SJCRH30 (cell line): ENCODE measurements at places on chromosomes 12 and 14. TPM values are rescaled to one million over a fixed set of nuclear protein-coding genes. Genes with fewer than 3 reads are reported as not detected.
A peak's percentile ranks its signal among the peaks of the same experiment; 100 is the strongest.

Gene PYGL
- total RNA-seq: 5.0 and 5.2 TPM in 2 replicates

Gene ZNF84
- total RNA-seq: 25.3 and 32.6 TPM in 2 replicates

Gene HPD
- total RNA-seq: not detected in 2 replicates

Gene PRIM1
- 47.3 and 52.3 TPM in 2 replicates for total RNA-seq

DNA sequence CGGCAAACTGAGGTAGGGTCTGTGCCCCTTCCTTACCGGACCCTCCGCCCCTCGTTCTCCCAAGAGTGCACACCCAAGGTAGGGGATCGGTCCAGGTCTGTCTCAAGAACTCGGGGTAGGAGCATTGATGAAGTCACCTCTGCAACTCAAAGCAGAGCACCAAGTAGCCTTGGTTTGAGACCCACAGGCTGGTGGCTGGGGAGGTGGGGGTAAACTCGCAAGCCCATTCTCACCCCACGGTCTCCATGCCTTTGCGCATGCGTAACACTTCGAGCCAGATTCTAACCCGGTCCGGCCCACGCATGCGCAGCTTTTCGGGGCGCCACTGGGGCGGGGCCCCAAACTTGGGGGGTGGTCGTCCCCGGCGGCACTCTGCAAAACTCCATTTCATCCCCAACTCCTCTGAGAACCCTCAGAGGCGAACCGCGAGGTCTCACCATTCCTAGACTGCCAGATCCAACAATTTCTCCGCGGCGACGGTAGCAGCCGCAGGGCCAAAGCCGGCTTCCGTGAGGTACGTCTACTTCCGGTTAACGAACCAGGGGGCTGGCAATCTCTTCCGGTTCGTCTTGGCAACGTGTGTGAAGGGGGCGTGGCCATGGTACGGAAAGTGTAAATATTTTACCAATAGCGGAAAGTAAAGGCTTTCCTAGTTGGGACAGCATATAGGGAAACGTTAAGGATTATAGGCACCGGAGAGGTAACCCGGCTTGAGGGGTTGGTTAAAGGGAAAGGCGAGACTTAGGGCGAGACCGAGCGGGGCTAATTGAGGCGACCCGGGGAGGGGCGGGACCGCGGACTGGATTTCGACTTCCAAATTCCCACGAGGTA is at the start of gene MCRS1:
MCRS1 (minus strand) TSS at position 532 of the 831 bp plus-strand sequence. CDS start 1,411 bp downstream, outside the sequence.
- DNase-seq: peak; percentile 97
- H3K4me3 ChIP-seq: peak within 1 kb of the TSS; percentile 99
- H3K4me1 ChIP-seq: no peaks in the 10 kb centered on the region
- peak within 1 kb of the TSS; percentile 97 for H3K27ac ChIP-seq
- no peaks in the 10 kb centered on the region for H3K27me3 ChIP-seq
- H3K36me3 ChIP-seq: peaks cover 3% of the 10 kb centered on the region

DNA sequence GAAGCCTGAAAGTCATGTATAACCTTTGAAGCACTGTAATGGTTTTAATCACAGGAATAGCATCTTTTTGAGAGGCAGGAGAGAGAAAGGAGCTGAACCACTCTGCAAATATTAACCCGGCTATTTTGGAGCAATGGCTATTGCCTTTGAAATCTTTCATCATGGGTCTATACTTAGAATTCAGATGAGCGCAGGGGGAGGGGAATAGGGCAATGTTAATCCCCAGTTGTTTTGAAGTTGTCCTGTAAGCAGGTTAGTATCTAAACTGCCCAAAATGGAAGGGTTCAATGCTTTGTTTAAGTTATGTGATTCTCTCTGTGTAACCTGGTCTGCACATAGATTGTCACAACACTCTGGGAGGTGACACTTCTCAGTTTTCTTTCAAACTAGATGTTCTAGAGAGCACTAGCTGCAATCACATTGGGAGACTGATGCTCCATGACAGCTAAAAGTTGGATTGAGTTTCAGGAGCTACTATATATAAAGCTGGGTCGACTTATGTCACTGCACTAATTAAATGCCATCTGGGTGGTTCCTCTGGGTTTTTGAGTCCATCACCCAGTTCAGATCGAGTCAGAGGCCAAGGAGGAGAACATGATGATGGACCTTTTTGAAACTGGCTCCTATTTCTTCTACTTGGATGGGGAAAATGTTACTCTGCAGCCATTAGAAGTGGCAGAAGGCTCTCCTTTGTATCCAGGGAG is at the start of gene MYF6:
MYF6 (plus strand) TSS at position 509 of the 704 bp plus-strand sequence; CDS start at position 595, 86 bp downstream.
- no peak within 1 kb of the TSS for H3K27ac ChIP-seq
- no peaks in the 10 kb centered on the region for H3K36me3 ChIP-seq
- no peaks in the 10 kb centered on the region for H3K27me3 ChIP-seq
- peaks cover 27% of the 10 kb centered on the region for H3K4me1 ChIP-seq

DNA sequence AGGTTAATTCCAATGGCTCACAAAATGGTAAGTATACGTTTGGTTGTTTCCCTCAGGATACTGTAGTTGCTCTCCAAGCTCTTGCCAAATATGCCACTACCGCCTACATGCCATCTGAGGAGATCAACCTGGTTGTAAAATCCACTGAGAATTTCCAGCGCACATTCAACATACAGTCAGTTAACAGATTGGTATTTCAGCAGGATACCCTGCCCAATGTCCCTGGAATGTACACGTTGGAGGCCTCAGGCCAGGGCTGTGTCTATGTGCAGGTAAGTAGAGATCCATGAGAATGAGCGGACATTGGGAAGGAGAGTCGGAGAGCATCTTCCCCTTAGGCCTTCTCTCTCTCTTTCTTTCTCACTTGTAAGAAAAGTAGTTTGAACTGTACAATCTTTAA is 45.4 kb downstream of the A2ML1 start:
- no peak overlapping the region for H3K4me3 ChIP-seq
- no peaks in the 10 kb centered on the region for H3K4me1 ChIP-seq
- DNase-seq: no peak
- no peaks in the 10 kb centered on the region for H3K27me3 ChIP-seq
- H3K36me3 ChIP-seq: no peaks in the 10 kb centered on the region
- H3K27ac ChIP-seq: no peak overlapping the region

GRCh38 chr14:54129850-54130640 is 173.4 kb upstream of the BMP4 start:
- H3K27ac ChIP-seq: no peak overlapping the region
- H3K4me1 ChIP-seq: no peaks in the 10 kb centered on the region; the same call in 1 of the 2 replicates
- no peaks in the 10 kb centered on the region for H3K36me3 ChIP-seq

DNA sequence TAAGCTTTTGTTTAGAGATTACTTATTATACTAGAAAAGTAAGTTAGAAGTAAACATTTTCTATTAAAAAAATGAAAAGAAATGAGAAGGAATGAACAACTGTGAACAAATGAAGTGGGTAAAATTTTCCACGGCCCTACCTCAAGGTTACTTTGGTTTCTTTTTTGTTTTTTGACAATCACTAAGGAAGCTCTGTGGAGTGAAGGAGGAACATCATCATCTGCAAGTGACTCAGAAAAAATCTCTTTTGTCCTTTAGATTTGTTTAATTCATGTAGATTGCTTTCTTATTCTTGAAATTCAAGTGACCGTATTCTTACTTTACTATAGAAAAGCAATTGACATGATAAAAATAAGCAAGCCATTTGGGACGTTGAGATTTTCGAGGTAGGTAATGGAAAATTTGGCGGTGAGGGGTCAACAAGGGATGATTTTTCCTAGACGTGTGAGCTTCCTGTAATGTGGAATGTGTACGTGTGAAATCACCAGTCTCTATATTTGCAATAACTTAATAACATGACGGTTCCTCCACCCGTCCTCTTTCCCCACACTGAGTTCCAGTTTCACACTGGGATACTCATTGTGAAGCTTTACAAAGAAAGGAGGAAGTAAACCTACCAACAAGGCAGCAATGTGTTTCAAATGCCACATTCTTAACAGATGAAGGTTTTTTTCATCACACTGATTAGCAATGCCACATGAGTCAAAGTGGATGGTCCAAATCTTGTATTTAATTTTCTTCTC is 62.3 kb upstream of the EGLN3 start:
- no peak overlapping the region for H3K27ac ChIP-seq
- no peaks in the 10 kb centered on the region for H3K36me3 ChIP-seq
- 0 out of 2 replicates have a peak, but pooled peaks cover 3% of the 10 kb centered on the region for H3K4me1 ChIP-seq
- no peaks in the 10 kb centered on the region for H3K27me3 ChIP-seq
- no peak overlapping the region for H3K4me3 ChIP-seq

DNA sequence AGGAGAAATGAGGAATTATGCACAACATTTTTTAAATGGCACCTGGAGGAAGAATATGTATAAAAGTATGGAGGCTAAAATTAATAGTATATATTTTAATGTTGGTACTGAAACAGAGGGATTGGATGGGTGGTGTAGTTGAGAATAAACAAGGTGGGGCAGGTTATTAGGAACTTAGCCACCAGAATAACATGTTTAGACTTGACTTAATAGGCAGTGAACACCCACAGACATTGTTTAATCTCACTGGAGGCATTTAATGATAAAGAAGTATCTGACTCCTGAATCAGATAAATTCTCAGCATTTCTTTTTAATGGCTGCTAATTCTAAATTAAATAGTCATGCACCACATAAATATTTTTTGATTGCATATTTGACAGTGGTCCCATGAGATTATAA is 139.7 kb downstream of the CNTN1 start:
- DNase-seq: no peak
- no peak overlapping the region for H3K27ac ChIP-seq
- H3K4me1 ChIP-seq: no peaks in the 10 kb centered on the region
- no peaks in the 10 kb centered on the region for H3K36me3 ChIP-seq
- H3K27me3 ChIP-seq: no peaks in the 10 kb centered on the region

DNA sequence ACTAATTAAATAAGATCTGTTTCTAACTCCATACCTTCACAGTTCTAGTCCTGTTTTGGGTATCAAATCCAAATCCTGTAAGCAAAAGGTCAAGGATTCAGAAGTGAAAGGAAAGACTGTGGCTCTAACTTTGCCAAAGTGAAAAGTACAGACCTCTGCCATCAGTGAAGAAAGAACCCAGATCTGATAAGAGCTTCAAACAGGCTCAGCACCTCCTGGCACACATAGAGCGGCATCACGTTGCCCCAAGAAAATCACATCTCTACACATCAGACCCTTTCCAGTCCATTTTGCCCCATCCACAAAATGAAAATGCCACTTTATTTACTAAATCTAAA is 23.2 kb downstream of the CLIP1 start:
- no peak for DNase-seq
- peaks cover 5% of the 10 kb centered on the region; the same call in 1 of the 2 replicates for H3K4me1 ChIP-seq
- no peaks in the 10 kb centered on the region for H3K27me3 ChIP-seq
- peak overlapping the region; percentile 44 for H3K4me3 ChIP-seq
- H3K27ac ChIP-seq: peak overlapping the region; percentile 97
